ENCODE measurements at places on chromosomes 6 and 20.

DNA sequence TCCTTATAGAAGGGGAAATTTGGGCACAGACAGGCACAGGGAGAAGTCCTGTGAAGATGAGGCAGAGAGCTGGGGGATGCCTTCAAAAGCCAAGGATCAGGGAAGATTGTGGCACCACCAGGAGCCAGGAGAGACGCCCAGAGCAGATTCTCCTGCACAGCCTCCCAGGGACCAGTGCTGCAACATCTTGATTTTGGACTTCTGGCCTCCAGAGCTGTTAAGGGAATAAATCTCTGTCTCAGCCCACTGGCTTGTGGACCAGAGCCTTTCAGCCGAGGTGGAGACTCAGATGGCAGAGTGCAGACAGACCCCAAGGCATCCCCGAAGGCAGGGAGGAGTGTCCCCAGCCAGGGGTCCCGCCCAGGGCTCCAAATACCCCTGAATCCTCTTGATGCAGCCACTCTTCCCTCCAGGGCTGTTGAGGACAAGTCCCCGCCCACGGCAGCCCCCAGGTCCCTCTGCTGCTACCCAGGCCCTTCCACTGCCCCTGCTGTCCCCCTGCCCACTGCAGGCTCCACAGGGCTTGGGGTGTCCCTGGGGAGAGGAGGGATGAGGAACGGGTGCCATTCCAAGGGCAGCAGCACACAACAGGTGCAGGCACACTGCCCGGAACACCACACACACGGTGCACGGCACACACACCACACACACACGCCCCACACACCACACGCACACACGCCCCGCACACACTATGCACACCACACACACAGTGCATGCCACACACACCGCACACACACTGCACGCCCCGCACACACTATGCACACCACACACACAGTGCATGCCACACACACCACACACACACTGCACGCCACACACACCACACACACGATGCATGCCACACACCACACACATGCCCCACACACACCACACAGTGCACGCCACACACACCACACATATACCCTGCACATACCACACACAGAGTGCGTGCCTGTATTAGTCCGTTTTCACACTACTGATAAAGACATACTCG is 311.4 kb downstream of the TAF4 start:
- H3K27me3 ChIP-seq, result no peaks in the 10 kb centered on the region
- H3K4me3 ChIP-seq, result no peak overlapping the region
- H3K36me3 ChIP-seq, result no peaks in the 10 kb centered on the region
- no peaks in the 10 kb centered on the region for H3K4me1 ChIP-seq
- H3K27ac ChIP-seq, result no peak overlapping the region
- DNase-seq, result no peak

DNA sequence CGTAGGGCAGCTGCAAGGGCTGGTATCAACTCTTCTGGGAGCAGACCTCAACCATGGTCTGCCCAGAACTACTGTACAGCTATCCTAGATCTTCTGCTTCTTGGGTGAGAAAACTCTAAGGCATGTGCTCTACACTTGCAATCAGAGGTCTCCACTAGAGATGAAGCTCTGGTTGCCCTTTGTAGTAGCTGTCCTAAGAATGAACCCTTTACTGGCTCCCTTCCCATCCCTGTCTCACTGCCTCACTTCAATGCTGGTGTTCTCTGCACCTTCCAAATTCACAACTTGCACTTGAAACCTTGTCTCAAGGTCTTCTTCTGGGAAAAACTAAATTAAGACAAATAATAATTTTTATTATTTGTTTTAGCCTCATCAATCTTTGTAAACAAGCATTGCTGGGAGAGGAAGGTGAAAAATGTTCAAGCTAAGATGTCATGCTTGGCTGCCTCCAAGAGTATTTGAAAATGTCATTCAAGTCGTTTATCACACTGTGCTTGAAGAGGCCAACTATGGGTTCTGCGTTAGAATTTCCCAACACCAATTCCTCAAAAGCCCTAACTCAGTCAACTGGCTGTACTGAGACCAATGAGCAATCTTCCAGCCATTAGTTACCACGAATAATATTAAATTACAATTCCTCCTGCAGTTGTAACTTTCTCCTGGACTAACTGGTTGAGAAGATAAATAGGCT is 255.7 kb upstream of the PRND start:
- no peak overlapping the region for H3K4me3 ChIP-seq
- H3K27ac ChIP-seq, result no peak overlapping the region
- no peak for DNase-seq
- H3K4me1 ChIP-seq, result peaks cover 12% of the 10 kb centered on the region
- H3K36me3 ChIP-seq, result no peaks in the 10 kb centered on the region

- H3K27ac ChIP-seq, result peak overlapping the region; percentile 70
- no peaks in the 10 kb centered on the region for H3K36me3 ChIP-seq
- no peak overlapping the region for H3K4me3 ChIP-seq
- H3K27me3 ChIP-seq, result no peaks in the 10 kb centered on the region
- peak; percentile 52 for DNase-seq
Observed at GRCh38 chr6:43120944-43121913, 45.1 kb downstream of the PTK7 start.

DNA sequence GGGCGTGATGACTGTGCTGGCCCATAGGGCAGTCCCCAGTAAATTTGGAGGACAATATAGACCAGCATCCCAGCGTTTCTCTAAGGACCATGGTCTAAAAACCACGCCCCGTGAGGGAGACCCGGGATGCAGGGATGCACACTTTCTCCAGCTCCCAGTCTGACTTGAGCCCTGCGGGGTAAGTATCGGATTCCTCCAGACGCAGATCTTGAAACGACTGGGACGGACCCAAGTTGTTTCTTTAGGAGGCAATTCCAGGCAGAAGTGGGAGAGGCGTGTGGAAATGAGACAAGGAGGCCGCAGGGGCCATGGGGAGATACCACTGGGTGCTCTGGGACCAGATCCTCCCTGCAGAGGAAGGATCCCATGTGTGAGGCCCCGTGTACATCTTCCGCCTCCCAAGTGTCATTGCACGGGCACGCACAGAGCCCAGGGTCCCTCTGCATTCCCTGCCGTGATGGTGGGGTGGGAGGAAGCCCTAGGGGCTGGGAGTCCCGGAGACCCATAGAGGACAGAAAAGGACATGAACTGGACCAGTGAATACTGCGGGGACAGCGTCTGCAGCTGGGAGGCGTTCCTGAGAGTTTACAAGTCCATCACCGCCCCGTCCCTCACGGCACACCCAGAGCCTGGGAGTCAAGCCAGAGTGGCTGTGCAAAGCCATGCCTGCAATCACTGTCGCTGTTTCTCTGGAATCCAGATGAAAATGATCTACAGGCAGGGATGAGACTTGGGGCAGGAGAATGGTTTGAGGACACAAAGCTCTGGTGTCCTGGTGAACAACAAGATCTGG is 522.9 kb downstream of the CDH26 start:
- no peaks in the 10 kb centered on the region for H3K27me3 ChIP-seq
- DNase-seq, result no peak
- H3K27ac ChIP-seq, result no peak overlapping the region
- H3K4me3 ChIP-seq, result no peak overlapping the region
- no peaks in the 10 kb centered on the region for H3K4me1 ChIP-seq
- H3K36me3 ChIP-seq, result no peaks in the 10 kb centered on the region

DNA sequence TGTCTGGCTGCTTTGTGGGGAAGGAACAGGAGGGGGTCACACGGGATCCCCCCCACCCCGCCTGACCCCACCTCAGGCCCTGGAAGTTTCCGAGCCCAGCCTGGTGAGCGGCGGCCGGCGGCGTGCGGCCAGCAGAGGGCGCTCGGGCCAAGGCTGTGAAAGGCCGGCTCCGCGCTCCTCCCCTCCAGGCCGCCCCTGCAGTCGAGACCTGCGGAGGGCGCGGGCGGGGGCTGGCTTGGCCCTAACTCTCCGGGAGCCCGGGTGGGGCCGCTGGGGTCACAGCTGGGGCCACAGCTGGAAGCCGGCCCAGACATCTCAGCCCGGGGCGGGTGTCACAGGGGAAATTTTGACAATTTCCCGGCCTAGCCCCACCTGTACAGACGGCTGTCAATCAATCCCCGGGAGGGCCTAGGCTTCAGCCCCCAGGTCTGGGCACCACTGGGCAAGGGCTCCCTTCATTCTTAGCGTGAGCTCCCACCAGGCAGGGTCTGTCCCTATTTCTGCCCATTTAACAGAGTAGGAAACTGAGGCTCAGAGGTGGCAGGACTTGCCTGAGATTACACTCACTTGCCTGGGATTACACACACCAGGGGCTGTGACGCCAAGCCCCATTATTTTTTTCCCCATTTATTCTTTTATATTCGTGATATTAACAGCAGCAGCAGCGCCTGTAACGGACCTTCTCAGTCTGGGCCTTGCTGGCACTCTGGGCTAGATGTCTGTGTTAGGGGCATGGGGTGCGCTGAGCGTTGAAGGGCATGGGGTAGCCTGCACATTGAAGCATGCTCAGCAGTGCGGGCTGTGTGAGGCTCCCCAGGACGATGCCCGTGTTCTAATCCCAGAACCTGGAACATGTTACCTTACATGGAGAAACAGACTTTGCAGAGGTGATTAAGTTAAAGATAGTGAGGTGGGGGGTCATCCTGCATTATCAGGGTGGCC is 23.0 kb downstream of the ZBP1 start:
- H3K36me3 ChIP-seq, result no peaks in the 10 kb centered on the region
- DNase-seq, result no peak
- H3K27ac ChIP-seq, result no peak overlapping the region
- peaks cover 4% of the 10 kb centered on the region for H3K4me1 ChIP-seq

DNA sequence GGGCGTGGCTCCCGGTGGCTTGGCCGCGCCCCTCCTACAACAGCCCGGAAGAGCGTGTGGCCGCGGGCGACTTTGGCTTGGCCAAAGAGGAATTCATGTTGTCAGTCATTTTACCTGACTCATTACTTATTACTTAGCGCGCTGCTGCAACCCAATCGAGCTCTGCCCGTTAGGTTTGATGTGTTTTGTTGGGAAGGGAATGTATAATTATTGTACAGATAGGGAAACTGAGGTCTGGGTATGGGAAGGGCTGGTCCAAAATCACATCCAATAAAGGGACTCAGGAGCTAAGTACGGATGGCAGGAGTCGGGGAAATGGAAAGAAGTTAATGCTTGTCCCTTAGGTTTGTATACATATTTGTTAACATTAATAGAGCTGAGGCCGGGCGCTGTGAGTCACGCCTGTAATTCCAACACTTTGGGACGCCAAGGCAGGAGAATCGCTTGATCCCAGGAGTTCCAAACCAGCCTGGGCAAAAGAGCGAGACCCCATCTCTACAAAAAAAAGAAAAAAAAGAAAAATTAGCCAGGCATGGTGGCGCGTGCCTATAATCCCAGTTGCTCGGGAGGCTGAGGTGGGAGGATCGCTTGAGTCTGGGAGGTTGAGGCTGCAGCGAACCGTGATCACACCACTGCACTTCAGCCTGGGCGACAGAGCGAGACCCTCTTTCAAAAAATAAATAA is 639 bp upstream of the ZNF335 start:
- H3K4me1 ChIP-seq, result peaks cover 3% of the 10 kb centered on the region
- H3K36me3 ChIP-seq, result peaks cover 17% of the 10 kb centered on the region

- no peaks in the 10 kb centered on the region for H3K36me3 ChIP-seq
- H3K4me3 ChIP-seq, result peak overlapping the region; percentile 18
- peak; percentile 71 for DNase-seq
- H3K27ac ChIP-seq, result no peak overlapping the region
- H3K27me3 ChIP-seq, result no peaks in the 10 kb centered on the region
- no peaks in the 10 kb centered on the region for H3K4me1 ChIP-seq
Observed at GRCh38 chr6:28988536-28989311, 16.4 kb downstream of the ZNF311 start.

- no peaks in the 10 kb centered on the region for H3K27me3 ChIP-seq
- no peaks in the 10 kb centered on the region for H3K4me1 ChIP-seq
- no peak for DNase-seq
- H3K4me3 ChIP-seq, result no peak overlapping the region
Observed at GRCh38 chr6:129508477-129509145, 201.4 kb downstream of the ARHGAP18 start.

GRCh38 chr6:45647341-45648261 is 269.9 kb upstream of the SUPT3H start:
- H3K27ac ChIP-seq, result no peak overlapping the region
- H3K4me1 ChIP-seq, result no peaks in the 10 kb centered on the region
- H3K27me3 ChIP-seq, result no peaks in the 10 kb centered on the region
- no peaks in the 10 kb centered on the region for H3K36me3 ChIP-seq

DNA sequence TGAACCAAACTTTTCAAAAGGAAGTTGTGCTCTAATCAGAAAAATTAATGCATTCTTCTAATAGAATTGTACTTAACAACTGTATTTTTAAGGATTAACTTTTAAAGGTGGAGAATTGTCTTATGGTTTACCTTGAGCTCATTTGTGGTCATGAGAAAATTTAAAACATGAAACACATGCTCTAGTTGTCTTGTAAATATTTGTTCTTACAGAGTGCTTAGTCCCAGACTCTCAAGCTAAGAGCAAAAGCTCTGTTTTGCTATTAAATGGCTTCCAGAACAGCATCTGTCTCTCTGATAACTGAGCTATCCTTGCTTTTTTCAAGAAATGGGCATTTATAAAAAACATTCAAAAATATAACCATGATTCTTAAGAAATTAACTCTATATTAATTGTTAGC is 512.2 kb upstream of the SYNCRIP start:
- H3K4me1 ChIP-seq, result no peaks in the 10 kb centered on the region
- no peak for DNase-seq
- no peaks in the 10 kb centered on the region for H3K27me3 ChIP-seq
- no peak overlapping the region for H3K27ac ChIP-seq

GRCh38 chr6:163837691-163838431 is 423.3 kb downstream of the QKI start:
- DNase-seq, result no peak
- H3K27me3 ChIP-seq, result no peaks in the 10 kb centered on the region
- H3K4me3 ChIP-seq, result no peak overlapping the region
- H3K4me1 ChIP-seq, result no peaks in the 10 kb centered on the region
- no peaks in the 10 kb centered on the region for H3K36me3 ChIP-seq

GRCh38 chr20:38386004-38386403 is 39.7 kb downstream of the LBP start:
- H3K27me3 ChIP-seq, result no peaks in the 10 kb centered on the region
- DNase-seq, result no peak
- H3K4me3 ChIP-seq, result no peak overlapping the region
- no peaks in the 10 kb centered on the region for H3K4me1 ChIP-seq
- H3K27ac ChIP-seq, result no peak overlapping the region
- no peaks in the 10 kb centered on the region for H3K36me3 ChIP-seq

DNA sequence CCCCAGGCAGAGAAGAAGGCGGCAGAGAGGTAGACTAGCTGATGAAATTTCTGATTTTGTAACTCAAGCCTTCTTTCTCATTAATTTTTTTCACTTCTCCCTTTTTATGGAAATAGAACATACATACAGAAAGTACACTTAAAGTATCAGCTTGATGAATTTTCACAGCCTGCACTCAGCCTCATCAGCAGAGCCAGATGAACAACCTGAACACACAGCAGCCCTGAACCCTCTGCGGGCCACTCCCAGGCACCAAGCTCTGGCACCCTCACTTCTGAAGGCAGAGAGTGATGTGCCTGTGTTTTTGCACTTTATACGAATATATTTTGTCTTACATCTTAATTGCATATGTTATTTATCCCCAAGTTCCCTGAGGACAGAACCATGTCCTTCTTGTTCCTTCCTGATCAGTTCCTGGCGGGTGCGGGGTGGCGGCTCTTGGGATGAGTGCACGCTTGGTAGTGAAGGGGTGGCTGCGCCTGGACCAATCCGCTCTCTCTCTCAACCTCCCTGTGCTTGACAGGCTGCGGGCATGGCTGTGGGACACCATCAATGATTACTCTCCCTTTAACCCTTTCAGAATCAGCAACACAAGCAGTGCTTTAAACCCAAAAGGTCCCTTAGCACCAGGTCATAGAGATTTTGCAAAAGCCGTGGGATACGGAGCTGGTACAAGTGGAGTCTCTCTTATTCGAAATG is 34.8 kb upstream of the AFDN start:
- no peaks in the 10 kb centered on the region for H3K27me3 ChIP-seq
- no peaks in the 10 kb centered on the region for H3K36me3 ChIP-seq
- no peak for DNase-seq
- no peaks in the 10 kb centered on the region for H3K4me1 ChIP-seq
- H3K4me3 ChIP-seq, result no peak overlapping the region
